Esophagus squamous epithelium (tissue), 5 donors: ENCODE measurements at places on chromosomes 2 and 18.

- no peak for DNase-seq
These were observed 35.3 kb downstream of the MEIS1 start for GRCh38 chr2:66470199-66470598.

- no peak for DNase-seq
These were observed 49.2 kb downstream of the PLB1 start for GRCh38 chr2:28544922-28545589.

DNA sequence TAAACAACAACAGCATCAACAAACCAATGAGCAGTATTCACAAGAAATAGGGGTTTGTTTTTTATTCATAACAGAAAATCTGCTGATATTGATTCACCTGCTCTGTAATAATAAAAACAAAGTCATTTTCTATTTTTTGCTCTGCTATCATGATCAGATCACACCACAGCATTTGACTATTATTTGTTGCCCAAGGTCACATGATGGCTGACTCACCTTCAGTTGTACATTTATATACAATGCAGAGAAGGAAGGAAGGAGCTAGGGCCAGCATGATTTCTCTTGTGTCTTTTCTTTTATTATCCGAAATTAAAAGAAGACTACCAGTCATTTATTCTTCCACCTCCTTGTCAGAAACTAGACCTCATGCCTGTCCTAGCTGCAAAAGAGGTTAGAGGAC, 1427.7 kb upstream of the CELF4 start:
- no peak for DNase-seq

DNA sequence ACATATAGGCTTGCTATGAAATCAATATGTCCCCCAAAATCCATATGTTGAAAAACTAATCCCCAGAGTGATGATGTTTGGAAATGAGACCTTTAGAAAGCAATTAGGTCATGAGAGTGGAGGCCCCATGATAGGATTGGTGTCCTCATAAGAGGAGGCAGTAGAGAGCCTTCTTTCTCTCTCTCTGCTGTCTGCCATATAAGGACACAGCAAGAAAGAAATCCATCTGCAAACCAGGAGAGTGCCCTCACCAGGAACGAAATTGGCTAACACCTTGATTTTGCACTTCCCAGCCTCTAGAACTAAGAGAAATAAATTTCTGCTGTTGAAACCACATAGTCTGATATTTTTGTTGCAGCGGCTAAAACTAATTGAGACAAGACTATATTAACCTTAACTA, 89.5 kb downstream of the NBAS start:
- DNase-seq, result no peak

GRCh38 chr2:18398833-18399232, 161.6 kb downstream of the RDH14 start:
- no peak for DNase-seq

GRCh38 chr2:16470936-16471490, 194.6 kb downstream of the CYRIA start:
- no peak for DNase-seq
